ENCODE measurements at places on chromosomes 13 and 19.

GRCh38 chr13:96795670-96796069 lies 198.6 kb downstream of the OXGR1 start:
- DNase-seq: no peak

GRCh38 chr13:69769608-69770007 lies 338.0 kb upstream of the ATXN8OS start:
- DNase-seq: no peak

GRCh38 chr13:86741762-86742285 lies 929.3 kb upstream of the SLITRK5 start:
- DNase-seq: no peak

DNA sequence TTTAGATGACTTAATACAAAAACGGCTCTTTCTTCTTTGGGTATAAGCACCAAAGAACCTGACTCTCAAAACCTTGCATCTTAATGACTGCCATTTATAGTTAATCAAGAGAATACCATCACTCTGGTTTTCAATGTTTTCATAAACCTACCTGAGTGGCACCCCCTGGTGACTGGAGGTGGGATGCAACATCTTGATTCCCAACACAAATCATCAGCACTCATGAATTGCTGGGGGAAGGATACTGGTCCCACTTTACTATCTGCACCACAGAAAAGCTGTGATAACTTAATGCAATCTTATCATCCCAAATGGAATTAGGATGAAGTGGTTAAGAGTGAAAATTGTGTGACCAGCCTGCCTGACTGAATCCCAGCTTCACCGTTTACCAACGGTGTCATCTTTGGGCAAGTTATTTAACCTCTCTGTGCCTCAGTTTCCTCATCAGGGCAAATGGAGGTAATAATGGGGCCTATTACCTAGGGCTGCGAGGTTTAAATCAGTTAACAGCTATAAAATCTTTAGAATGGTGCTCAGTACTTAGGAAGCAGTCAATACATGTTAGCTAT lies 366.4 kb downstream of the KLF12 start:
- DNase-seq: no peak

- DNase-seq: no peak
These were observed 62.3 kb downstream of the SGCG start for GRCh38 chr13:23243066-23243465.

DNA sequence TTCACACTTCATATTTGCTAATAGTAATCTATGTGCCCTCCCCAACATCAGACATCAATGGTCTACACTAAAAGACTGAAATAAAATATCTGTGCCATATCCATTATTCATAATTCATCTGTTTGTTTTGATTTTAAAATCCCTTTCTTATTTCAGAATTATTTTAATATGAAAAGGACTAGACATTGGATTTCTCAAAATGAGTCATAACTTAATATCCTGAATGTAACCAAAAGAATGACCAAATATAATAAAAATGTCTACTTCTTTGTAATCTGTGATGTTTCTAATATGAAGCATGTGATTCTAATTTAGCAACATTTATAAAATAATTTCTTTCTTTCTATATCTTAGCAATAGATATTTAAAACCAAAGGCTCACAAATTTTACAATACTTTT lies 64.9 kb downstream of the MZT1 start:
- no peak for DNase-seq

GRCh38 chr19:14677464-14677863 lies 2.8 kb upstream of the ADGRE3 start:
- DNase-seq: no peak

GRCh38 chr19:42095814-42096230 lies 19.9 kb downstream of the ZNF574 start:
- no peak for DNase-seq

- no peak for DNase-seq
These were observed 32.6 kb upstream of the MEDAG start for GRCh38 chr13:30873499-30873898.

DNA sequence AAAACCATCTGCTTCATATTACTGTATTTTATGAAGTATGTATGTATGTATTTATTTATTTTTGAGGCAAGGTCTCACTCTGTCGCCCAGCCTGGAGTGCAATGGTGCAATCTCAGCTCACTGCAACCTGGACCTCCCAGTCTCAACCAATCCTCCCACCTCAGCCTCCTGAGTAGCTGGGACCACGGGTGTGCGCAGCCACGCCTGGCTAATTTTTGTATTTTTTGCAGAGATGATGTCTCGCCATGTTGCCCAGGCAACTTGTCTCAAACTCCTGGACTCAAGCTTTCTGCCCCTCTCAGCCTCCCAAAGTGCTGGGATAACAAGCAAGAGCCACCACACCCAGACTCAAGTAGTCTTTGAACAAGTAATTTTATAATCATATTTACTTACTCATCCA lies 5.5 kb downstream of the KATNAL1 start:
- no peak for DNase-seq

GRCh38 chr19:38304866-38305429 lies 897 bp downstream of the C19orf33 start:
- DNase-seq: no peak

DNA sequence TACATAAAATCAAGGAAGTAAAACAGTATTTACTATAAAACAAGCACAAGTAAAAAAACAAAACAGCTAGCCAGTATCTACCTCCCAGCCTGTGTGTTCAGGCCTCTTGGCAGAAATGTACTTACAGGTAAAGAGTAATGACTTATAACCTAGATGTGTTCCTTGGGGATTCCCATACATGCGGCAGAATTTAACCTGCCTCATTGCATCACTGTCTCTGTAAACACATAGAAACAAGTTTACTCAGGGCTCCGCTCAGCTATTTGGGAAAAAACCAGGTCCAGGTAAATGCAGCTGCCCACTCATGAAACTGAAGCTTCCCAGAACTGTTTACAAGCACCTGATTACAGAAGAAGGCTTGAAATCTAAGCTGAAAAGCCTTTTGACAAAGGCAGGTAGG lies 50.7 kb upstream of the SERP2 start:
- no peak for DNase-seq

DNA sequence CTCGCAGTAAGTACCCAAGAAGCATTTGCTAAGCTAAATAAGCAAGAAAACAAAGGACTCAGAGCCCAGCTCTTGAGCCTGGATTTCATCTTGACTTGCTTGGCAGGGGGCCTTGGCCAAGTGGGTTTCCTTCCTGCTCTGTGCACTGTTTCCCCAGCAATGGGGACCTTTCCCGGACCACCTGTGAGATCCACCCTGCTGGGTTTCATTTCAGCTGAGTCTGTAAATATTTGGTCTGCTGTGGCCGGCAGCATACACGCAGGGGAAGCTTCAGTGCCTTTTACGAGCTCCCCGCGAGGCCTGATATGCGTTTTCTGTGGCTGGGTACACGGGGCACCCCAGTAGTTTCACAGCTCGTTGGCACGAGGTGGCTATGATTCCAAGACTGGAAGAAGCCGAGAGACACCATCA lies 12.4 kb upstream of the TINCR start:
- DNase-seq: no peak

GRCh38 chr19:45451131-45451849 lies 16.5 kb upstream of the FOSB start:
- DNase-seq: no peak

GRCh38 chr13:110421696-110422385 lies 114.8 kb downstream of the COL4A2 start:
- no peak for DNase-seq

GRCh38 chr19:29544656-29545360 lies 19.0 kb downstream of the VSTM2B start:
- no peak for DNase-seq

- no peak for DNase-seq
These were observed 1.2 kb upstream of the MYDGF start for GRCh38 chr19:4671185-4671851.

DNA sequence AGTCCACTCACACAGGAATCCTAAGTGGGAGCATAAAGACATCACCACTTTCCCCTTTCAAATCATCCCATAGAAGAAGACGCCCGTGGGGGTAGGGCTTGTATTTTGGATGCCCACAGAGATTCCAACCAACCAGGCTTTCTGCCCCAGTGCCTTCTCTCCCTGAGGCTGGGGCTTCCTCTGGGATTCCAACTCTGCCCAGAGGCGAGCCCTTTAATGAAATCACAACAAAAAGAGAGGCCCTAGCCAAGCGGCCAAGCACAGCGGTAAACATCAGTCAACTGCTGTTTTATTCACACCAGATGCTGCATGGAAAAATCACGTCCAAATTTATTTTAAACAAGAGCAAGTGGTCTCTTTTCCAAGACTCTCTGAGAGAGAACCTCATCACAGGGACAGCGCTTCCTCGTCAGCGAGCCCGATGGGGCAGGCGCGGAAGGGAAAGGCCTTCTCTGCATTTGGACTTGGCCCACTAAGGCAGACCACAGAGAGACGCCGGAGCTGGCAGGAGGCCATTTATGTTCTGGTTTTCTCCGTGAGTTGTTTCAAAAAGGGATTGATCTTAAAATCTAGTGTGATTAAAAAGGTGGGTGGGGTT lies 31.5 kb downstream of the ADPRHL1 start:
- no peak for DNase-seq

GRCh38 chr19:33404506-33405253 lies 31.2 kb downstream of the CEBPG start:
- no peak for DNase-seq

GRCh38 chr13:88000239-88000638 lies 329.1 kb downstream of the SLITRK5 start:
- no peak for DNase-seq

GRCh38 chr13:38223089-38223488 lies 126.6 kb upstream of the UFM1 start:
- no peak for DNase-seq
